Left ventricle myocardium inferior (tissue), 1 donor: ENCODE measurements at places on chromosomes 11 and 22. TPM values are rescaled to one million over a fixed set of nuclear protein-coding genes. Genes with fewer than 3 reads are reported as not detected.

DNA sequence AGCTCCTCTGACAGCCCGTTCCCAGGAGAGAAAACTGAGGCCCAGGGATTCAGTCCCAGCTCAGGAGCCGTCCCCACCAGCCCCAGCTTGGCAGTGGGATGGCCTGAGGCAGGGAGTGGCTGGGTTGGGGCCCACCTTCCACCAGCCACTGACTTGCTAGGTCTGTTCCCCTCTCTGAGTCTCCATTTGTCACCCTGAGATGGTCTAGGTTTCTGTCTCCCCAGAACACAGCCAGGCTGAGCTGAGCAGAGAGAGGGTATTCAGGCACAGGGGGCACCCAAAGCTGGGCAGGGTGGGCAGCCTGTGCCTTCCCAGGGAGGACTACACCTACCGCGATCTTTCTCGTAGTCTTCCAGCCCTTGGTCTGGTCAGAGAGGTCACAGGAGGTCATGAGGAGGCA is 95.7 kb downstream of the PDE2A start:
- no peak overlapping the region for H3K4me3 ChIP-seq
- no peak overlapping the region for H3K27ac ChIP-seq
- no peaks in the 10 kb centered on the region for H3K4me1 ChIP-seq
- no peaks in the 10 kb centered on the region for H3K27me3 ChIP-seq
- H3K36me3 ChIP-seq, result peaks cover 57% of the 10 kb centered on the region

The TPP1 gene
- total RNA-seq, result 84.2 TPM

- no peaks in the 10 kb centered on the region for H3K36me3 ChIP-seq
- H3K4me3 ChIP-seq, result no peak overlapping the region
- no peak for DNase-seq
- H3K4me1 ChIP-seq, result peaks cover 45% of the 10 kb centered on the region
These were observed 122.2 kb downstream of the PLEKHA7 start for GRCh38 chr11:16891964-16892363.

DNA sequence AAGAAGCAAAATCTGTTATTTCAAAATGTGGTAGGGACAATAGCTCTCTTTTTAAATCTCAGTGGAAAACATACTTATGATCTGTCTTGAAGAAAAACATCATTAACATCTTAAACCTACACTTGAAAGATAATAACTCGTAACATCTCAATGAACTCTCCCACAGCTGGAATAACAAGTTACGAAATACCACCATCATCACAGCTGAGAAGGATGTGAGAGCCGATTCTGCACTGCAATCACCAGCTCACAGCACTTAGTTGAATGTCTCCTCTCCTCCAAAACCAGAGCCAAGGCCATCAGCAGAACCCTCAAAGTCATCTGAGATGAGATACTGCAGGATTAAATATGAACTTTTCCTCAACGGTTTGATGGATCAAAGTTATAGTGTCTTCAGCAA is 124.3 kb downstream of the ARHGAP20 start:
- H3K36me3 ChIP-seq, result no peaks in the 10 kb centered on the region
- no peak overlapping the region for H3K27ac ChIP-seq
- DNase-seq, result no peak
- H3K27me3 ChIP-seq, result no peaks in the 10 kb centered on the region

- peaks cover 12% of the 10 kb centered on the region for H3K27me3 ChIP-seq
- H3K4me3 ChIP-seq, result no peak overlapping the region
- no peak overlapping the region for H3K27ac ChIP-seq
- H3K36me3 ChIP-seq, result peaks cover 3% of the 10 kb centered on the region
- no peaks in the 10 kb centered on the region for H3K4me1 ChIP-seq
These were observed 18.7 kb upstream of the FADD start for GRCh38 chr11:70184396-70184795.
